ENCODE measurements at places on chromosomes 1 and 21.

GRCh38 chr1:150235294-150235851 is 539 bp downstream of the ANP32E start:
- peak; percentile 7 for DNase-seq

GRCh38 chr1:93244298-93245069 is 64.0 kb downstream of the CCDC18 start:
- DNase-seq = no peak

DNA sequence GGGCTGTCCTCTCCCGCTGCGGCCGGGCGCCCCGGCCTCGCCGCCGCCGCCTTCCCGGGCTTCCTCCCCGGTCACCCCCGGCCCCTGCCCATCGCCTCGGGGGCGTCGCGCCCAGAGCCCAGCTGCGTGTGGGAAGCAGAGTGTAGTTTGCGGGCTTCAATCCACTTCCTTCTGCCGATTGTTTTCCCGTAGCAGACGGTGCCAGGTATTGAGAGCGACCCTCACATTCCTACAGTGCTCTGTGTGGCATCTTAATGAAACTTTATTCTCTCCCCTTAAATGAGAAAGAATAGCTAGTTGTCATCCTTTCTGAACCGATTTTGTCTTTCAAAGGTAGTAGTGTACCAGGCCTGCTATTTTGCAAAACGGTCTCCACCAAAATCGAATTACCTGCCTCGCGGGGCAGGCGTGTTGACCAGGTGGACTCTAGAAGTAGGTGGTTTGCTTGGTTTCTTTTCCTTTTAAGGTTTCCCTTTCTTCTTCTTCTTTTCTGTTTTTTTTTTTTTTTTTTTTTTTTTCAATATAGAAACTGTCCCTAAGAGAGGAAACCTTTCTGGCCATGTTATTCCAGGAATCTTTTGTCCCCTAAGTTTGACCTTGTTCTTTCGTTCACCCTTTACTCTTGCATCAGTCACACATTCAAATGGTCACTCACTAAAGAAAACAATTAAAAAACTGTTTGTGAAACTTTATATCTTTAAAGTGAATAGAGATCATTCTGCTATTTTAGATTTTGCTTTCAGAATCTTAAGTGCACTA is 881 bp downstream of the USP25 start:
- no peak for DNase-seq

DNA sequence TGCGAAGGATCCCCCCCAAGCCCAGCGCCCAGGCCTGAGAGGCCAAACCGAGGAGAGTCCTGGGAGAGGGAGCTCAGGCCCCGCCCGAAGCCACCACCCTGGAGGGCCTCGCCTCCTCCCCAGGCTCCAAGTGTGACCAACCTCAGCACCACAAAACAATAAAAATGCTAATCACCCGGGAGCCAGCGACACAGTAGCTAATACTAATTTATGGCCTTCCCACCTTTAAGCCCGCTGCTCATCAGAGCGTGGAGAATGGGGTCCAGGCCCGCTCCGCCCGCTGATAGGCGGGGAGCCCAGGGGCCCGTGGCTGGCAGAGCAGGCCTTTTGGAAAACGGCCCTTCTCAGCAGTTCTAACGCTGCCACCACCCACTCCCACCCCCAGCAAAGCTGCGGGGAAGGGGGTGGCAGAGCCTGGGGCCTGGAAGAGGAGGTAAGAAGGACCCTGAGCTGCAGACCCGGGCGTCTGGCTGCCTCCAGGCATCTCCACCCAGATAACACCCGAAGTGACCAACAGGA is 20.4 kb upstream of the TAS1R2 start:
- no peak for DNase-seq

- no peak for DNase-seq
Observed at GRCh38 chr1:5601516-5601915, 390.7 kb downstream of the NPHP4 start.

- no peak for DNase-seq
Observed at GRCh38 chr1:66069976-66070876, 277.5 kb downstream of the PDE4B start.

- DNase-seq = no peak
Observed at GRCh38 chr21:42160765-42161164, 58.2 kb upstream of the ABCG1 start.

- DNase-seq = no peak
Observed at GRCh38 chr1:5507340-5507739, 484.9 kb downstream of the NPHP4 start.

DNA sequence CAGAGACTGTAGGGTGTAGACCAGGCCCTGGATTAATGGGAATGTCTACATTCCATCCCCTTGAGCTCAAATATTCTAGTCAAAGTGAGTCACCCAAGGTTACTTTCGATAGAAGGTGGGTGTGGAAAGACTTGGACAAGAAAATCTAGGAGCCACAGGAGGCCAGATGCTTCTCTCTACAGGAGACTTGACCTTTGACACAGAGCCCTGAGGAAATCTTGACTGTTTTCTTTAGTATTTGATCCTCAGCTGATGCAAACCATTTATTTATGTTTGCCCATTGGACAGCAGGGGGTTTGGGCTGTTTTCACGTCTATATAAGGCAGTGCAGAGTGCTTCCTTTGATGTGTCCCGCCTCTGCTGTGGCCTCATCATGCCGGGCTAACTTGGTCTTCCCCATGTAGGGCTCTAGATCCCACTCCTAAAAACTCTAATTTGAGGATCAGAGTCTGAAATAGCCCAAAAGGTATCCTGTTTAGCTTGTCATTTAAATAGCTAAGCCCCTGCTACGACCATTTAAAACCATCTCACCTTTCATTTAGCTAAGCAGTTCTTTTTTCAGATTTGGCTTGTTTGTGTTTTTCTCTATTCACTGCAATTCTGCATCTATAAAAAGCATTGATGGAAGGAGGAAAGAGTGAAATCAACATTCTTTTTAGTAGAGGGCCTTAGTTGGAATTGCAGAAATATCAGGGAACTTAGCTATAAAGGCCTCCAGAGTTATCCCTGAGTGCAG is 15.5 kb upstream of the MAP3K7CL start:
- DNase-seq = no peak

Data from CD4-positive, alpha-beta T cell treated with Interferon gamma for 1 hour (primary cell).